ENCODE measurements at places on chromosomes 7 and 10.
A peak's percentile ranks its signal among the peaks of the same experiment; 100 is the strongest.

- DNase-seq = peak; percentile 21
Observed at GRCh38 chr7:25037325-25037724, 57.3 kb upstream of the OSBPL3 start.

DNA sequence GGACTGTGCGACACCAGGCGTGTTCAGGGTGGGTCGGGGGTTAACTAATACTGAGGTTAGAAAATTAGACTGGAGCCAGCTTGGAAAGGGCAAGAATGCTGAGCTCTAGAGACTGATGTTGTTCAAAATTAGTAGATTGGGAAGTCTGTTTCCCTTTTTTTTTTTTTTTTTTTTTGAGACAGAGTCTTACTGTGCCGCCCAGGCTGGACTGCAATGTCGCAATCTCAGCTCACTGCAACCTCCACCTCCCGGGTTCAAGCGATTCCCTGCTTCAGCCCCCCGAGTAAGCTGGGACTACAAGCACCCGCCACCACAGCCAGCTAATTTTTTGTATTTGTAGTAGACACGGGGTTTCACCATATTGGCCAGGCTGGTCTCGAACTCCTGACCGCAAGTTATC is 2.7 kb upstream of the CPVL start:
- DNase-seq = no peak

- peak; percentile 61 for DNase-seq
Observed at GRCh38 chr10:51867956-51868355, 168.6 kb upstream of the CSTF2T start.

- peak; percentile 73 for DNase-seq
Observed at GRCh38 chr7:19121977-19122588, 4.6 kb upstream of the TWIST1 start.

DNA sequence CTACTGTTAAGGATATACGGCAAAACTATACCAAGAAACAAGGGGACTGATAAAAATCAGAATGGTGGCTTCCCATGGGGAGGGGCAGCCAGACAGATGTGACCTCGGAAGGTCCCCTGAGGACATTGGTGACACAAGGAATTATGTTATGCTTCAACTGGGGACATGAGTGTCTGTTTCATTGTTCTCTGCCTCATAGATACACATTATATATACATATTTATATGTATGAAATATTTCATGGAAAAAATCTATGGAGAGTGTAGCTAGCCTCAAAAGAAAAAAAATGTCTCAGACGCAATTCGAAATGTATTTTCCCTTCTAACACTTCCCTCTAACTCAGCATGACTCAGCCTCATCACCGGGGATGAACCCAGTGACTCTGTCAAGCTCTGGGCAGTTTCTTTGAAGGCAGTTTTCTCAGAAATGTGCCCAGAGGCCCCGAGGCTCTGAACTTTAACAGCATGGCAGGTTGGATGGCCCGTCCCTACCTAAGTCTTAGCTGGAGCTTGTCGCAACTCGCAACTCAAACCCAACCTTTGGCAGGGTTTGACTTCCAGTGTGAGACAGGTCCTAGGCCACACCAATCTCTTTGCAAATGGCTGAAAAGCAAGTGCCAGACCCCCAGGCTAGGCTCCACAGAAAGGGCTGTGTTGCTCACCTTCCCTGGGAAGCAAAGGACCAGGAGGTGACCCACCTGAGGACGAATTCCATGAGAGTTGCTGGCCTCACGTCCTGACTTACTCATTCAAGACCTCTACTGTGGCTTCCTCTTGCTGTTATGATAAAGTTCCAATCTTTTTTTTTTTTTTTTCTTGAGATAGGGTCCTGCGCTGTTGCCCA is 86.9 kb downstream of the CARD11 start:
- DNase-seq = peak; percentile 24

DNA sequence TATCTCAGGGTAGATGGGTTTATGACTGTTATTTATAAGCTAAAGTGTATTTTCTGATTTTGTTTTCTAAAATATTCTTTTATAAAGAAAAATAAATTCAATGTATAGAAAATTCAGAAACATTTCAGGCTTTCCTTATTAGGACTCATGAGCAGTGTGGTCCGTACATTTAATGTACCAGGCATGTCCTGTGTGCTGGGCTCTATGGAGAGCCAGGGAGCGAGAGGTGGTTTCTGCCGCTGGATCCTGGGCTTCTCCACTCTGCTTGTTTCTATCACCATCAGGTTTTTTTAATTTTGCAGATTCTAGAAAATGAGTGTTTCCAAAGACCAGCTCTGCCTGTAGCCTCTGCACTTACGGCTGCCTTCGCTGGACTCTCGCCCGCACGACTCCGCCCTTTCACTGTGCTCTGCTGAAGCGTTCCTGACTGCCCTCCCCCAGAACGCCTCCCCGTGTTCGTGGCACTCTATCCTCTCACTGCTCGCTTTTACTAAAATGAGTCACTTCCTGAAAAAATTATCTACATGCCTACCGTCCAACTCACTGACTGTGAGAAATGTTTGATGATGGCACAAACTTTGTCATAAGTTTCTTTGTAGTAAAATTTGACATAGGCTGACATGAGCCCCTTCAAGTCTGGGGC is 188.5 kb downstream of the ZMYND11 start:
- peak; percentile 97 for DNase-seq

DNA sequence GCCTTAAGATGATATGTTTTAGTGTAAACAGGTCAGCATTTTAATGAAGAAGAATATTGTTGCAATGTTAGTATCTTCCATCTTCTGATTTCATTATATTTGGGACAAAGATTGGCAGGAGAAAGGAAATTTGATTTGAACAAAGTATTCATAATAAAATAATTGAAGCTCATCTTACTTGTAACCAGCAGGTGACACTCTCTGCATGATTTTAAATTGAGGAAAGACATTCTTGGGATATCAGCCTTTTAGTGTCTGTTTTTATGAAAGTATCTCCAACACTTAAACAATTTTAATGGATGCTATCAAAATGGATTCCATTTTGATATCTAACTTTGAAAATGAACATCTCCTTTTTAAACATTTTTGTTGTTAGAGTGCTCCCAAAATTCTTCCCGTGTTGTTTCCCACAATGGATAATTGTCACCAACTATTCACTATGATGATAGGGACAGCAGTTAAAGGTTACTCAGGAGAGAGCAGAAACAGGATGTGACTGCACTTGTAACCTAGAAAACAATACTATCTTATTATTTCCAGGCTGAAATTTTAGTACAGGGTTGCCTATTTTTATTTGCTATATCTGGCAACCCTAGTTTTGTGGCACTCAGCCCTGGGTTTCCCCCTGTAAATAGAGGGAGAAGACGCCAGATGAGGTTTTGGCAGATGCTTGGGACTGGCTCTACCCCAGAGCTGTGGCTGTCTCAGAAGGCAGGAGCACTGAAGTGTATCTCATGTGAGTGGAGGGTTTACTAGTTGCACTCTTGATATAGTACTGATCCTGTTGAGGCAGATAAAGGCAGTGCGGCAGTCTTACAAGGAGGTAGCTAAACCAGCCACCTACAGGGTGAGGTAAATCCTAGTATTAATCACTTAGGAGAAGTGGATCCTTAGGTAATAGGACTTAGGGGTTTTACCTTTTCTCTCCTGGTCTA is 31.0 kb upstream of the ABCB4 start:
- peak; percentile 17 for DNase-seq
